ENCODE measurements at places on chromosomes 7 and 10.

DNA sequence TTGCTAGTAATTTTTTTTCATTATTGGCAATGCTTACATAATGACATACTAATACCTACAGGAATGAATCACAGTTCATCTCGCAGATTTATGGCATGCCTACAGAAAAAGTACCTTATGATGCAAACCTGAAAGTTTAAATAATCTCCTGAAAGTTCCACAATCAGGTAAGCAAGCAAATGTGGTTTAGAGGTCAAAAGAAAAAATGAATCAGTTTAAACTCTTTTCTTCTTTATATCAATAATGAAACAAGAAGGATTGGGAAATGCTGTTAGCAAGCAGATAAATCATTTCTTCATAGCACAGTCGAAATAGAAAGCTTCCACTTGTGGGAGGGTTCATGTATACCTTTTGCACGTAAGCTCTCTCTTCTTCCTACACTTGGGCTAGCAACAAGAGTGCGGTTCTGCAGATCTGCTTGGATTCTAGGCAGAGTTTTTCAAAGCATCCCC lies 53.7 kb upstream of the MTPN start:
- no peak for DNase-seq

DNA sequence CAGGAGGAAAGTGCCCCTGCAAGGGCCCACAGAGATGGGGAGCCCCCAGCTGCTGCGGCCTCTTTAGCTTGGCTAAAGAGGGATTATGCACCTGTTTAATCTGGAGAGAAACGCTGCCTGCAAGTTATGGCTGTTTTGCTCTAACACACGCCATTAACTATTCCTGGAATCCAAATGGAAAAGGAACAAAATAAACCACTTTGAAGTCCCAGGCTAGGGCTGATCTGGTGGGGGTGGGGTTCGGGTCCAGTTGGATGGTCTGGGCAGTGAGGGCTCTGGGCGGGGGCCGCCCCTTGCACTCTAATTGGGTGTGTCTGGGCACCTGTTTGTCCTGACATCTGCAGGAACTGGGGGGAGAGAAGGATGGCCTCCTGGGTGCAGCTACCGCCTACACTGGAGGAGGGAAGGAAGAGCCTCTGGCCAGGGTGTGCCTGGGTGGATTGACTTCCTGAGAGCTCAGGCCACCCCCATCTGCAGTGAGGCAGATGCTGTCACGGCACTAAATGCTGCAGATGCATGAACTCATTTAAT lies 300.6 kb downstream of the ZEB1 start:
- DNase-seq = no peak

DNA sequence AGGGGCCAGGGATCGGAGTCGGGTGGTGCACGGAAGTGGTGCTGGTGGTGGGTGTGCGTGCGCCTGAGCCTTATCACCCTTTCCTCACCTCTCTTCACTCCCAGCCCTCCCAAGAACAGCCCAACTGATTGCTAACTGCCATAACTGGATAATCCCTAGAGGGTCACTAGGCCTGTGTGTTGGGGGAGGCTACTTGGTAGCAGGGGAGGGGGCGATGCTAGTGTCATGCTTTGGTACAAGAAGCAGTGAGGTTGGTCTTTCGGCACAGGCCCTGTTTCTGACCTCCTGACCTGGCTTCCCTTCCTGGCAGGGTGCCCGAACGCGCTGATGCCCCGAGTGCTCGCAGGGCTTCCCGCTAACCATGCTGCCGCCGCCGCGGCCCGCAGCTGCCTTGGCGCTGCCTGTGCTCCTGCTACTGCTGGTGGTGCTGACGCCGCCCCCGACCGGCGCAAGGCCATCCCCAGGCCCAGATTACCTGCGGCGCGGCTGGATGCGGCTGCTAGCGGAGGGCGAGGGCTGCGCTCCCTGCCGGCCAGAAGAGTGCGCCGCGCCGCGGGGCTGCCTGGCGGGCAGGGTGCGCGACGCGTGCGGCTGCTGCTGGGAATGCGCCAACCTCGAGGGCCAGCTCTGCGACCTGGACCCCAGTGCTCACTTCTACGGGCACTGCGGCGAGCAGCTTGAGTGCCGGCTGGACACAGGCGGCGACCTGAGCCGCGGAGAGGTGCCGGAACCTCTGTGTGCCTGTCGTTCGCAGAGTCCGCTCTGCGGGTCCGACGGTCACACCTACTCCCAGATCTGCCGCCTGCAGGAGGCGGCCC lies 652 bp downstream of the KAZALD1 start:
- peak; percentile 56 for DNase-seq

- no peak for DNase-seq
Observed at GRCh38 chr7:116873619-116874018, 11.2 kb downstream of the CAPZA2 start.

- DNase-seq = no peak
Observed at GRCh38 chr7:128446306-128446705, 9.4 kb upstream of the HILPDA start.

- no peak for DNase-seq
Observed at GRCh38 chr7:128161466-128162125, 79.5 kb upstream of the LEP start.

DNA sequence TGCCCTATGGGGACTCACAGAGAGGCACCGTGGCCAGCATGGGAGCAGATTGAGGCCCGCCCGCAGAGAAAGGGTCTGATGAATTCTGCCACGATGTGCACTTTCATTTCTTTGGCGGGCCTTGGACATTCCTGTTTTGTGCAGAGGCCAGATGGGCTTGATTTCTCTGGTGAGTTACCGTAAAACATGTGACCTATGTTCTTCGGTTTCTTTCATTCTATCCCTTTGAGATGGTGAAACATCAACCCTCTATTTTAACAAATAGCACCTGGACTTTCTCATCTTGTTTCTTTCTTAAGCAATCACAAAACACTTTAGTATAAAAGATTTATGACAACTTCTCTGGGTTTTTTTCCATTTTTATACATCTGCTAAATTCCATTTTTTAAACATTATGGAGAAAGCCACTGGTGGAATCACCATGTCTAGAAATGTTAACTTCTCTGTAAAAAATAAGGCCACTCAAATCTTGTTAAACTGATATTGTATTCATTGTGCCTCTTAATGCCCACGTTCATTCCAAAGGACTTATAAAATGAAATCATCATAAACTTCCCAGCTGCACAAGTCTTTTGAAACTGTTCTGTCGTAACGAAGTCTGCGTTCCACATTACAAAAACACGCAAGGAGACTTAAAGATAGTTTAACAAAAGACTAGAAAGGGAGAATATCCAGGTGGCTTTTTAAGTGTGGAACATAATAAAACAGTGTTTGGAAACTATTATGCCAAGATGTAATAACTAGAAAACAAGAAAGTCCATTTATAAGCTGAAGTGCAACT lies 21.4 kb upstream of the ODAD2 start:
- DNase-seq = no peak

- DNase-seq = peak; percentile 72
Observed at GRCh38 chr7:75727881-75728593, 10.7 kb downstream of the HIP1 start.

- no peak for DNase-seq
Observed at GRCh38 chr10:61643316-61643751, 19.4 kb upstream of the CABCOCO1 start.

DNA sequence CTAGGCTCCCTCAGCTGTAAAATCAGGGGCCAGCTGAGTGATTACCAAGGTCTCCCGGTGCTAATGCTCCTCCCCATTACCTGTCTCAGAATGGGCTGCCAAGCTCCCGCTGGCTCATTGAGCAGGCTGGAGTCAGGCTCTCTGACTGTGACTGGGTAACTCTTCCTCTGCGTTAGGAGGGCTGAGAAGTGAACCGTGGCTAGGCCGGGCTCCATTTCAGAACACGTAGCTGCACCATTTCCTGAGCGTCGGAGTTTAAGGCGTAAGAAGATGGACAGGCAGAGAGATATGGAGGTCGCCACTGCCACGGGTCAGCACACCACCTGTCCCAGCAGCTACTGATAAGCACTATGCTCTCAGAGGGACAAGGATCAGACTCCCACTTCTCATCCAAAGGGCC lies 250.3 kb downstream of the TCERG1L start:
- DNase-seq = no peak

- DNase-seq = no peak
Observed at GRCh38 chr7:69770613-69771012, 172.3 kb downstream of the AUTS2 start.

DNA sequence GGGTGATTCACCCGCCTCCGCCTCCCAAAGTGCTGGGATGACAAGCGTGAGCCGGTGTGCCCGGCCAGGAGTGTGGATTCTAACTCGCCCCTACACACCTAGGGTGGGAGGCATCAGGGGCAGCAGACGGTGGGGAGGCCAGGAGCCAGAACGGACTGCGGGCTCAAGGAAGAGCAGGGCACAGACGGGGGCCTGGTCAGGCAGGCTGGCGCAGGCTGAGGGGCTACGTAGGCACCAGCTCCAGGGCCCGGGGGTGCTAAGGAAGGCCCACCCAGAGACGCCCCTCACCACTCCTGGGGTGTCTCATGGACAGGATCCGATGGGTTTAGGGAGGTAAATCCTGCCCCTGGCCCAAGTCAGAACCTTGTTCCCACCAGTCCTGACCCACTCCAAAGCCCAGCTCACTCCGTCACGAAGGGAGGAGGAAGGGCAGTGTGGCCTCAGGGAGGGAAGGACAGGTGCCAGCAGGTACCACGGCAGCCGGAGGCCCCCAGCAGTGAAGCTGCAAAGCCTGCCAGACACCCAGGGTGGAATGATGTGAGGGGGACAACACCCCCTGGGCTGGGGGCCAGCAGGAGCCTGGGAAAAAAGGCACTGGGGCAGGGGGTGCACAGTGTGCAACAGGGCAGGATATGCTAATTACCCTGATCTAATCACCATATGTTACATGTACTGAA lies 251.4 kb downstream of the MAD1L1 start:
- DNase-seq = no peak

- peak; percentile 8 for DNase-seq
Observed at GRCh38 chr10:48551861-48552591, 52.8 kb downstream of the ARHGAP22 start.

- DNase-seq = no peak
Observed at GRCh38 chr7:155489158-155489840, 31.4 kb downstream of the EN2 start.

GRCh38 chr10:474946-475345 lies 214.5 kb downstream of the DIP2C start:
- no peak for DNase-seq

DNA sequence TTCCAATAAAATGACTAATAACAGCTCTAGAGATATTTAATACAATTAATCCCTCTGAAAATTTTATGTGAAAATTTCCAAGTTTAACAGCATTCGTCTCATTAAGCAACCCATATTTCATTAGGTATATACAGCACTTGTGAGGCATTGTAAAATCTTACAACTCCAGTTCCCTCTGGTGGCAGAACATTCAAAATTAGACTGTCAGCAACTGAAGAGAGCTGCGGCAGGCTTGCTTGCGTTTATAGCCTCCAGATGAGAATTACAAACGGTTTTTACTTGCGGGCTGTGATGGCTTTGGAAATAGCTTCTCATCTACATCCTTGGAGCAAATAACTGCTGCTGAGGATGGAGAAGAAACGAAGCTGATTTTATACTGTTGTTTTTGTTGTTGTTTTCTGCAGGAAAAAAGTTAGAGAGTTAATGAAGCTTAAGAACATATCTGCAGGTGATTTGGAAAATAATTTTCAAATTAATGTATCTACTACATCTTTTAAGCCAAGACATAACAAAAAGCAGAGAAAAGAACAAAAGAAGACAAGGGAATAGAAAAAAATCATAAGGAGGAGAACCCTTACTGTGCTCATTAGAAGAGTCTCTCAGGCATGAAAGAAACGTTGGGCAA lies 171.3 kb downstream of the MAGI2 start:
- DNase-seq = no peak

DNA sequence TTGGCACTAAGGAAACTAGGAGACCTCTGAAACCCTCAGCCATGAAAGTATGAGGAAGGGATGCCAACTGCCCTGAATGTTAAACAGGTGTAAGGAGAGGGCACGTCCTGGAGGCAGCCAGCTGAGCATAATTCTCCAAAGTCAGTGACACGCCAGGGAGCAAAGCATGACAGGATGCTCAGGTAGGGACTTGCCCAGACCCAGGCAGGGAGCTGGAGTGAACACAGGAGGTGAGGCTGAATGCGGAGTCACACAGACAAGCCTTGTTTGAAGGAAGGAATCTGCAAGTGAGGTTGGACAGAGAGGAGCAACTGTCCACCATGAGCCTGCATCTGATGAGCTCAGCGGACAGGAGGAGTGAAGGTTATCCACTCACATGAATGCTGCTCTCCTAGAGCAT lies 41.5 kb downstream of the KLRG2 start:
- no peak for DNase-seq

- no peak for DNase-seq
Observed at GRCh38 chr10:35584946-35585345, 20.2 kb upstream of the GJD4 start.

DNA sequence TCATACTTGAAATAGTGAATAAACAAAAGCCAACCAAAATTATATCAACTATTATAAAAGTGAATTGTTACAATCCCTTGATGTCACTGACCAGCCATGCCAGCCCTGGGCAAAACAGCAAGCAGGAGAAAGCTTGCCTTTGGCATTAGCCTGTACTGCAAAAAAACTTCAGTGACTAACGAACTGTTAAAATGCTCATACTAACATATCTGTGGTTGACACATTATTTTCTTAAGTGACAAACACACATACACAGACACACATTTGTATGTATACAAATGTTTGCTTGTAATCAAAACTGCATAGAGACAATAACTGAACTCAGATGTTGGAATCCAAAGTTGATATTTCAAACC lies 29.5 kb downstream of the CHCHD3 start:
- DNase-seq = no peak

- DNase-seq = no peak
Observed at GRCh38 chr7:156765901-156766656, 125.5 kb downstream of the RNF32 start.

- DNase-seq = peak; percentile 23
Observed at GRCh38 chr7:37832194-37832593, 16.2 kb upstream of the NME8 start.

GRCh38 chr10:12474727-12475412 lies 125.5 kb downstream of the CAMK1D start:
- no peak for DNase-seq

- no peak for DNase-seq
Observed at GRCh38 chr7:1101563-1102431, 13.9 kb downstream of the GPER1 start.

DNA sequence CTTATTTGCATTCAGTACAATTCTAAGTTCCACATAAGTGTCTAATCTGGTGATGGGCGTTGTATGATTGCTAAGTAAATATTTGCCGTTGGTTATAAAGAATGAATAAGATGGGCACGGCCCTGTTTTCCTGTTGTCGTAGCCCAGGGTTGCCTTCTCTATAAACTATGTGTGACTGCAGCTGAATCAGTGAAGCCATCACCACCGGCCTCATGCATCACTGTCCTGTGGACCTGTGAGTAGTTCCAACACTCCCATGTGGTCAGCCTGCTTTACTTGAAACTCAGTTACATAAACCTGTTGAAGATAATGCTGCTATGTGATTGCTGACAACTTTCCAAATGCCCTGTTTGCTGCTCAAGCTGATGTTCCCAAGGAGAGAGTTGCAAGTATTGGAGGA lies 21.6 kb upstream of the KLF6 start:
- peak; percentile 57 for DNase-seq

DNA sequence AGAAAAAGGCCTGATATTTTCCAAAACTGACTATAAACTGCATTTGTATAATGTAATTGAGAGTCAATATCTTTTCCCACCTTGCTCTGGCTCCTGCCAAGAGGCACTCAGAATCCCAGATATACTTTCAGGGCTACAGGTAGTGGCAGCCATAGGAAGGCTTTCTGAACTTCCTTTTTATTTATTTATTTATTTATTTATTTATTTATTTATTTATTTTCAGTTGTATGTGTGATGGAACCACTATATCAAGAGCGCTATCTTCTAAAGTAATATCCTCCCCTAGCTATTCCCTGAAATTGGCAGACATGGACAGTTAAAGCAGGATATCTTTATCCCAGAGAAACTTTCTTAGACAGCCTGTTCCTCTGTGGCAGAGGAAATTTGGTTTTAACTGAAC lies 86.7 kb downstream of the SEMA3E start:
- DNase-seq = no peak
